ENCODE measurements at places on chromosomes 6 and 20. TPM values are rescaled to one million over a fixed set of nuclear protein-coding genes. Genes with fewer than 3 reads are reported as not detected.

- peak overlapping the region; percentile 10 for H3K27ac ChIP-seq
- peak; percentile 10 for DNase-seq
- H3K4me1 ChIP-seq = peaks cover 29% of the 10 kb centered on the region
- no peaks in the 10 kb centered on the region for H3K27me3 ChIP-seq
- no peaks in the 10 kb centered on the region for H3K36me3 ChIP-seq
These were observed 944.8 kb upstream of the CITED2 start for GRCh38 chr6:140319209-140319608.

ADGRF1 gene
- not detected for total RNA-seq

RAET1G gene
- total RNA-seq = 16.5 TPM

DNA sequence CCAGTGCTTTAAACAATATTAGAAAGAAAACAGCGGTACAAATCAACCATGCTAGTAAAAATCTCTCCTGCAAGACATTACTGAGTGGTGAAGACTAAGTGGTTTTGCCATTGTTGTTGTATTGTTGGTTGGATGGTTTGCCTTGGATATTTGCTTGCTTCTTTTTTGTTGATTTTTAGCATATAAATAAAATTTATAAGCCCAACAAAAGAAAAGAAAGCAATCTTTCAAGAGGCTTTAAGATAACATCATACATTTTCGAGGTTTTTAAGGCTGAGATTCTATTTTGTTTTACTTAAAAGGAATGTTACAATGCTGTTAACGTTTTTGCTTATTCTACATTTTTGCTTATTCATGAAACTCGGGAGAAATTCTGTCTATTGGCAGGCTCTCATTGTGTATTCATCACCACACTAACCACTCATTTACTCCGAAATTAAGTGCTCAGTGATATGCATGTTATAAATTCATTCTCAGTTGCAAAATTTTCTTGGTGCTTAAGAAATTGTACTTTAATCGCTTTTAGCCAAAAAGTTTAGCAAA, 139.1 kb downstream of the LAMA2 start:
- no peaks in the 10 kb centered on the region for H3K27me3 ChIP-seq
- H3K4me1 ChIP-seq = no peaks in the 10 kb centered on the region
- H3K36me3 ChIP-seq = no peaks in the 10 kb centered on the region
- H3K27ac ChIP-seq = no peak overlapping the region
- no peak overlapping the region for H3K4me3 ChIP-seq

PRL gene
- total RNA-seq = 0.06 TPM

- no peak overlapping the region for H3K4me3 ChIP-seq
- H3K36me3 ChIP-seq = no peaks in the 10 kb centered on the region
- no peak overlapping the region for H3K27ac ChIP-seq
- H3K4me1 ChIP-seq = no peaks in the 10 kb centered on the region
- peak; percentile 25 for DNase-seq
These were observed 137.0 kb upstream of the AFDN start for GRCh38 chr6:167689751-167690150.

GJA1 gene
- total RNA-seq = 893 TPM

TRIM15 gene
- total RNA-seq = not detected
